ENCODE measurements at places on chromosomes 3 and 15.

DNA sequence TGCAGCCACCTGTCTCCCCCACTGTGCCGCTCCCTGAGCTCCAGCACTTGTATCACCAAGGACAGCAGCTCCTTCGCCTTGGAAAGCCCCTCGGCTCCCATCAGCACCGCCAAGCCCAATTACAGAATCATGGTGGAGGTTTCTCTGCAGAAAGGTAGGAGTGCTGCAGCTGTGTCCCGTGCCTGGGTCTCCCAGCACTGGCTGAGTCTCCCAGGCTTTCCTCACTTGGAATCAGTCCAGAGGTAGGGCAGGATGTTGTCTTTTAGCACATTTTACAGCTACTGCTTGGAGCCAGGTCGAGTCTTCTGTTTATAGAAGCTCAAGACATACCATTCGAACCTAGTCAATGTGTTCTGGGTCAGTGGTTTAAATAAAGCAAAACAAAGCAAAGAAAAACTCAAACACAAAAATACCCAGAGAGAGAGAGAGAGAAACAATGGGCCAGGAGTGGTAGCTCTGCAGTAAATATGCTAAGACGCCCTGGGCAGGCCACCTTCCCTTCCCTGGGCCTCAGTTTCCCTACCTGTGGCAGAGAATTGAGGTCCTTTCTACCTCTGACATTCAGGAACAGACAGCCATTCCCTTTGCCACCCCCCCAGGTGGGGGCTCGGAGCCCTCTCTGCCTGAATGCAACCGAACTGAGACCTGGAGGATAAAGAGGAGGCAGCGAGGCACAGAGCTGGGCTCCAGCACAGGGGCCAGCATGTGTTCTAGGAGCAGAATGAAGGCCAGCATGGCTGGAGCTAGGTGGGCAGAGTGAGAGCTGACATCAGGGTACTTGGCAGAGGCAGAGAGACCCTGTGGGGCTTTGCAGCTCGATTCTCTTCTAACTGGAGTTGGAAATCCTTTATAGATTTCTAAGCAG is 44.1 kb downstream of the STARD5 start:
- DNase-seq: no peak

DNA sequence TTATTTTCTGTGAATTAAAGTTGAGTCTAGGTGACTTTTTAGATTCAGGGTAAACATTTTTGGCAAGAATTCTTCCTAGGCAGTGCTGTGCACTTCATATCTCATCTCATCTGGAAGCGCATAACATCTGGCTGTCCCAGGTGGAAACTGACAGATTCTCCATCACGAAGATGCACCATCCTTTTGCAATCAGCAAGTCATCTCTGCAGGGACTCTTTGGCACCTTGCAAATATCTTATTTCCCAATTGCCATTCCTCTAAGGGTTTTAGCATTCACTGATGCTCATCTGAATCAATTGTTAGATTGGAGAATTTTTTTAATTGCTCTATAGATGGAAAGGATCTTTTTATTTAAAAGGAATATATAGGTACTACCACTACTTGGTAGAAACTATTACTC is 282.7 kb upstream of the ATP10A start:
- DNase-seq: no peak

DNA sequence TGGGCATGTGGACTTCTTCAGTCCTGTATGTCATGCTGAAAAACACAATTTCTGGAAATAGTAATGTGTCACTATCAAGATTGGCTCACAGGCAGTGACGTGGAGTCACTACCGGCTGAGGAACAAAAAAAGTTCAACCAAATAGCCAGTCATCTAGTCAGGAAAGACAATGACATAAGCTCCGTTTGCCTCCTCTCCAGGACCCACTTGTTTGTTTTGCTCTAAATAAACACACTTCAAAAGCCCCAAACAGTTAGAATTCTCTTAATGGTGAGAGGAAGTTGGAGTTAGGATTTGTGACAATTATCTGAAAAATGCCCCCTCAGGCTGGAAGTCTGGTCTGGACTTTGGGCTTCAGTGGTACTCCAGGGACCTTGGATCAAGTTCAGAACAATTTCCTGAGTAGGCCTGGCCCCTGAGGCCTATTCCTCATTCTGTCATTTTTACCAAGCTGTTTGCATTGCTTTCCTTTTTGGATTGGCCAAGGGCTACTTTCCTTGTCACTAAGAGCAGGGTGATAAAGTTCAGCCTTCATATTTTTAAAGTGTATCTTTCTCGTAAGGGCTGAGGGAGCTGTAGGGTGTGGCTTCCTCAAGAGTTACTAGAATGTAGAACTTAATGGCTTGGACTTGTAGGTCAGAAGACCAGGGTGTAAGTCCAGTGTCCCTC is 98.9 kb downstream of the EOMES start:
- DNase-seq: no peak

DNA sequence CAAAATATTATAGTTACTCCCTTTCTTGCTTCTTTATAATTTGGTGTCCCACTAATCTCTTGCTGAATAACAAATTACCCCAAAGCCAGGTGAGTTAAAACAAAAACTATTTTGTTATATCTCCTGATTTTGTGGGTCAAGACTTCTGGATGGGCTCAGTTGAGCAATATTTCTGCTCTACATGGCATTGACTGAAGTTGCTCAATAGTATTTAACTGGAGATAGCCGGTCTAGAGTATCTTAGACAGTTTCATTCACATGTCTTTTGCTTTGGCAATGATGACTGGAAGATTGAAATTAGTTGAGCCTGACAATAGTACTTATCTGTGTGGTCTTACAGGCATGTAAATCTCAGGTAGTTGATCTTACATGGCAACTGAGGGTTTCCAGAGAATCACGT is 51.0 kb upstream of the TP63 start:
- no peak for DNase-seq

GRCh38 chr3:4655145-4656045 is 162.2 kb downstream of the ITPR1 start:
- no peak for DNase-seq

- no peak for DNase-seq
Measured at GRCh38 chr3:188673646-188674186, 498.1 kb upstream of the TPRG1 start.

GRCh38 chr15:29921130-29921601 is 98.9 kb upstream of the TJP1 start:
- DNase-seq: no peak

DNA sequence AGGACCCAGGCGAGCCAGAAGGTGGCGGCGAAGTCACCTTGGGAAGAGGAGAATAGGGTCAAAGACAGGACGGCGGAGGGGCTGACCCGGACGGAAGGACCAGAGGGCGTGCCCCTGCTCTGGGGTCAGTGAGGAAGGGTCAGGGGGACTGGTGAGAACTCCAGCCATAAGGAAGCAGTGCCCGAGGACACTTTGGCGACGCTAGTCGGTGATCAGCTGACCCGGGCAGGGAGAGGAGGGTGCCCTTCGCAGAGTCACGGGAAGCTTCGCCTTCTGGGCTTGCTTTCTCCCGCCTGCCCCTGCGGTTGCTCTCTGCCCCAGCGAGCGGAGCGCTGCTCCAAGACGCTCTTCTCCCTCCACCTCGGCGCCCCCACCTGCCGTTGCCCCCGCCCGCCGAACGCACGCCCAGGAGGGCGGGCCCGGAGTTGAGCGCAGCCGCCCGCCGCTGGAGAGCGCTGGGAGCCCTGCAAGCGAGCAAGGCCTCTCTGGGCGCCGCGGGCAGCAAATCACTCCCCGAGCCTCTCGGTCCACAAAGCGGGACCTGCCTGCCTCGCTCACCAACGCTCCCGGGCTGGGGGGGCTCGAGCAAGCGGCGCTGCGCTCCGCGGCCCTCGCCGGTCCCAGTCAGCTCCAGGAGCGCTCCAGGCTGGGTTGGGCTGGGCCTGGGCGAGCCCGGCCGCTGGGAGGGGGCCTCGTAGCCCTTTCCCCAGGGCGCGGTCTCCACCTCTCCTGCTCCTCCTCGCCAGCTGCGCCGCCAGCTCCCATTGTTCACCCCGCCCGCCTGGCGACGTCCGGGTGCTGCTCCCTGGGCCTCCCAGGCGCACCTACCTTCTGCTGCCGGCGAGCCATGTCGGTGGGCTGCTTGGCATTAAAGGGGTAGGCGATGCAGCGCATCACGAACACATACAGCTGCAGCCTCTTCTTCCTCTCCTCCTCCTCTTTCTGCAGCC is 1.2 kb downstream of the CADPS start:
- DNase-seq: no peak

- no peak for DNase-seq
Measured at GRCh38 chr3:48241796-48242455, 1.0 kb downstream of the ZNF589 start.

- no peak for DNase-seq
Measured at GRCh38 chr15:60385620-60386552, 11.9 kb downstream of the ANXA2 start.

DNA sequence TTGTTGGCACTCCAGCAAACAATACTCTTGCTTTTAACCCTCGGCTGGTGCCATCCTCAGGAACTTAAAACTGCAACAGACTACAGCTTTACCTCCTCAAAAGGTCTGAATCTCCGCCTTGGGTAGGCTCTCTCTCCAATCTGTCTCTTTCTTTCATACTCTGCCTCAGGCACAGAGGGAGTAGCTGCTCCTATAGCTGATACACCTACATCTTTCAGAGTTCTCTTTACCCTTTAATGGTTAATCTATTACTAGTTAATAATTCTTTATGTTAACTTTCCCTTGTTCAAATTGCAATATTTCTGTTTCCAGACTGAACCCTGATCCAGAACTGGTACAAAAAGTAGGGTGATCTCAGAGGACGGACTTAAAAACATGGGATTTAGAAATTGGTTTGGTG is 66.2 kb downstream of the MAP4 start:
- DNase-seq: no peak

DNA sequence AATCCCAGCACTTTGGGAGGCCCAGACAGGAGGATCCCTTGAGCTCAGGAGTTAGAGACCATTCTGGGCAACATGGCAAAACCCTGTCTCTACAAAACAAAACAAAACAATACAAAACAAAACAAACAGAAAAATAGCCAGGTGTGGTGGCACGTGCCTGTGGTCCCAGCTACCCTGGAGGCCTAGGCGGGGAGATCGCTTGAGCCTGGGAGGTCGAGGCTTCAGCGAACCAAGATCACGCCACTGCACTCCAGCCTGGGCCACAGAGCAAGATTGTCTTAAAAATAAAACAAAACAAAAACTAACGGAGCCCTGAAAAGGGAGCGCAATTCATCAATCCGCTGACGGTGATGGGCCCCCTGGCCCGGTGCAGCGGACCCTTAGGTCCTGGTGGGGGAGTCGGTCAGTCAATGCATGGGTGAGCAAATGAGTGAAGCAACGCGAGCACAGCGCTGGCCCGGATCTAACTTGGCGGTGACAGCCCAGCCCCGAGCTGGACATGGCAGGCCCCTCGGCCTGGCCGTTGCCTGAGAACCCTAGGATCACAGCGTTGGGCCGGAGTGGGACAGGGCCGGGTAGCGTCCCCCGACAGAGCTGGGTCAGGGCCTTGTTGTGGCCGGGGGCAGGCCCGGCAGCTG is 52.4 kb upstream of the BLM start:
- no peak for DNase-seq

DNA sequence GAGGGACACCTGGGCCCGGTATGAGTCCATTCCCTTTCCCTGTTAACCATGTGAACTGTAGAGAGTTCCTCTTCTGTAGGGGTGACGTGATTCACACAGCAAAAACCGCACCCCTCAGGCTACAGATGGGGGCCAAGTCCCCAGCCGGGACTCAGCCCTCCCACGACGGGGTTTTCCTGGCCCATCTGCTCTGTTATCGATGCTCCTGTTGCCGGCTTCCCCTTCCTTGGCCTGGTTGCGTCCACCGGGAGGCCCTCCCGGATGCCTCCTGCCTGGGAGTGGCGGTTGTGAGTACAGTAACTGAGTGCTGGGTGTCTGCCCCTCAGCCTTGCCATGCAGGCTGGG is 817 bp upstream of the PLXNA1 start:
- no peak for DNase-seq

- DNase-seq: no peak
Measured at GRCh38 chr3:187291001-187291511, 481 bp downstream of the MASP1 start.

- no peak for DNase-seq
Measured at GRCh38 chr3:168973897-168974296, 689.6 kb downstream of the MECOM start.

- no peak for DNase-seq
Measured at GRCh38 chr3:10628891-10629670, 123.7 kb upstream of the ATP2B2 start.

GRCh38 chr15:52677593-52678467 is 1.4 kb downstream of the ATOSA start:
- peak; percentile 46 for DNase-seq

- DNase-seq: no peak
Measured at GRCh38 chr15:91942720-91943394, 89.3 kb downstream of the SLCO3A1 start.

DNA sequence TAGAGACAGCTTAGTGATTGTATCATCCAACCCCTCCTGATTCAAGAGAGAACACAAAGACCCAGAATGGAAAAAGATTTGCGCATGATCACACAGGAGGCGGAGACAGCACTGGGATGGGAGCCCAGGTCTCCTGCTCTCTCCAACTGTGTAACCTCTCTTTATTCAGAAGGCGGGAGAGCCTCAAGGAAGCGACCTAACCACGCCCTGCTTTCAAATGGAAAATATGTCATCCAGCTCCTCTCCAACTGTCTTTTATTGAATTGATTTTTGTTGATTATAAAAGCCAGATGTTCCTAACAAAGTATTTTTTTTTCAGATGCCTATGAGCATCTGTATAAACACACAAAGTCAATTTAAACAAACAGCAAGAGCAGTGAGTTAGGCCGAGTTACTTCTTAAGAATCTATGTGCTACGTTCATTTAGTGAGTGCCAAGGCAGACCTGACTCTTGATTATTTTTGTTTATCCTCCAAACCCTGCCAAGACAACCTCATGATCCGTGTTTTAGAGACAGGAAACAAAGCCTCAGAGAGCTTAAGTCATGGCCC is 74.5 kb downstream of the BFSP2 start:
- no peak for DNase-seq

GRCh38 chr15:50181201-50181968 is 611 bp upstream of the SLC27A2 start:
- DNase-seq: no peak
